Breast epithelium (tissue), 4 donors: ENCODE measurements at places on chromosomes 3 and 15.

DNA sequence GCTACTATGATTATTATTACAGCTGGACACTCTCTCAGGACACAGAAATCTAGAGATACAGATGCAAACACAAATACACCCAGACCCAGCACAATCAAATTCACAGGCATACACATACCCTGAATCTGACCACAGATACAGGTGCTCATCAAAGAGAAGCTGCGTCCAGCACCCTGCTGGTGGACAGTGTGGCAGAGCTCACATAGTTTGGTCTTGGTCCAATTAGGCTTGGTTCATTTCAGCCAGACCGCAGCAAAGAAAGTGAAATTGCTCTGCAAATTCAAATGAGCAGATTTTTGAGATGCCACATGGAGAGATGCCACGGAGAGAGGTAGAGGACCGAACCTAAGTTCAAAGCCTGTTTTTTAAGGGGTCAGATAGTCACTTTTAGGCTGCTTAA lies 55.6 kb downstream of the ANAPC13 start:
- DNase-seq, result no peak

GRCh38 chr3:58025406-58025805 lies 17.2 kb downstream of the FLNB start:
- no peak for DNase-seq

- no peak for DNase-seq
Observed at GRCh38 chr3:94064243-94064860, 1.5 kb downstream of the NSUN3 start.

- no peak for DNase-seq
Observed at GRCh38 chr3:192068464-192069254, 607.7 kb downstream of the PYDC2 start.

DNA sequence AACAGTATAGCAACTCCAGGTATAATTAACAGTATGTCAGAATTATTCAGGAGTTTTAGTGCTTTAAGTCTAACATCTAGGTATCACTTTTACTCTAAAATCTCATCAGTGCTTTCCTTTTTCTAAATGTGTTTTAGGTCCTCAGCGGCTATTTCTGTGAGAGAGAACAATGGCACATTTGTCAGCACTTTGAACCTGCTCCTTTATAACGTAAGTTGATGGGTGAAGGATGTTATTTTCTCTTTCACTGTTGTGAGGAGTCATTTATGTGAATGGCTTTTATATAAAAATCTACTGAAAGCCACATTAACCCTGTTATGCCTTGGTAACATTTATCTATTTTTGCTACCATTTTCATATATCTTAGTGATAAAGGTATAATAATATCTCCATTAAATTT lies 22.8 kb downstream of the ZPLD1 start:
- DNase-seq, result no peak

DNA sequence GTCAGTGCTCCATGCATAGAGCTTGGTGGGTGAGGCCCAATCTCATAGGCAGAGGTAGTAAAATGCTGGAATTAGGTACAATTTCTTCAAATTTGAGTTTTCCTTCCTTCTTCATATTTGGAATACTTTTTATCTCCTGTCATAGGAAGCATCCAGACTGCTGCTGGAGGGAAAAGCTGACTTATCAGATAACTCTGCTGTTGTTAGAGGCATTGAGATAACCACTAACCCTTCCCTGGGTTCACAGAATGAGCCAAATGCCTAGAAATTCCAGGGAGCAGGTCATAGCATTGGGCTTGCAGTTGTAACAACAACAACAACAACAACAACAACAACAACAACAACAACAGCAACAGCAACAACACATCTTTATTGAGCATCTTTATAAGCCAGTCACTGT lies 332.7 kb downstream of the PDCD6IP start:
- no peak for DNase-seq

GRCh38 chr3:113006359-113007056 lies 15.7 kb downstream of the GTPBP8 start:
- DNase-seq, result no peak

DNA sequence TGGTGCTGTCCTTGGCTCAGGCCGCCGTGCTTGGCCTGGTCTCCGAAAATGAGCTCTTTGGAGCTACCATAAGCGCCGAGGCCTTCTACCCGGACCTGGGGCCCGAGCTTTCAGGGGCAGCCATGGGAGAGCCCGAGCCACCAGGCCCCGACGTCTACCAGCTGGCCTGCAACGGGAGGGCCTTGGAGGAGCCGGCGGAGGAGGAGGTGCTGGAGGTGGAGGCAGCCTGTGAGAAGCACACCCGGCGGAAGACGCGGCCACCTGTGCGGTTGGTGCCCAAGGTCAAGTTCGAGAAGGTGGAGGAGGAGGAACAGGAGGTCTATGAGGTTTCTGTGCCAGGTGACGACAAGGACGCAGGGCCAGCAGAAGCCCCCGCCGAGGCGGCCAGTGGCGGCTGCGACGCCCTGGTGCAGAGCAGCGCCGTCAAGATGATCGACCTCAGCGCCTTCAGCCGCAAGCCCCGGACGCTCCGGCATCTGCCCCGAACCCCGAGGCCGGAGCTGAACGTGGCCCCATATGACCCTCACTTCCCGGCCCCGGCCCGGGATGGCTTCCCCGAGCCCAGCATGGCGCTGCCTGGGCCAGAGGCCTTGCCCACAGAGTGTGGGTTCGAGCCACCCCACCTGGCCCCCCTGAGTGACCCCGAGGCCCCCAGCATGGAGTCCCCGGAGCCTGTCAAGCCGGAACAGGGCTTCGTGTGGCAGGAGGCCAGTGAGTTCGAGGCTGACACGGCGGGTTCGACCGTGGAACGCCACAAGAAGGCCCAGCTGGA lies 34.9 kb downstream of the IDH2 start:
- no peak for DNase-seq

- no peak for DNase-seq
Observed at GRCh38 chr3:194945508-194945907, 259.8 kb downstream of the FAM43A start.

DNA sequence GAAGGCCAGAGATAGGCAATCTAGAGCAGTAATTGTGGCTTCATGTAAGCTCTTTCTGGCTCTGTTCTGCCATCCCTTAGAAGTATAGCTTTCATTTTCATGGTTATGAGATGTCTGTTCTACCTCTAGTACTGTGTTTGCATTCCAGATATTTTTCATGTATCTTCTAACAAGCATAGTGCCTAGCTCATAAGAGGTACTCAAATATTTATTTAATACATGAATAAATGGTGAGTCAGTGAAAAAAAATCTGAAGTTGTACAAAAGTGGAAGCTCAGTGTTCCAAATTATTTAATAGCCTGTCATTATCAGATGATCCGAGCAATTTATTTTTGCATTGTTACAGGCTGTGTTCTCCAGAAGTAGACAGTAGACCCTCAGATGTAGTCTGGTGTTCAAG lies 64.3 kb downstream of the OXSM start:
- DNase-seq, result no peak

GRCh38 chr15:95371664-95372063 lies 958.8 kb upstream of the NR2F2 start:
- DNase-seq, result no peak

GRCh38 chr3:191333298-191333880 lies 3.1 kb upstream of the UTS2B start:
- no peak for DNase-seq

GRCh38 chr3:20974396-20974795 lies 776.6 kb downstream of the ZNF385D start:
- DNase-seq, result no peak

DNA sequence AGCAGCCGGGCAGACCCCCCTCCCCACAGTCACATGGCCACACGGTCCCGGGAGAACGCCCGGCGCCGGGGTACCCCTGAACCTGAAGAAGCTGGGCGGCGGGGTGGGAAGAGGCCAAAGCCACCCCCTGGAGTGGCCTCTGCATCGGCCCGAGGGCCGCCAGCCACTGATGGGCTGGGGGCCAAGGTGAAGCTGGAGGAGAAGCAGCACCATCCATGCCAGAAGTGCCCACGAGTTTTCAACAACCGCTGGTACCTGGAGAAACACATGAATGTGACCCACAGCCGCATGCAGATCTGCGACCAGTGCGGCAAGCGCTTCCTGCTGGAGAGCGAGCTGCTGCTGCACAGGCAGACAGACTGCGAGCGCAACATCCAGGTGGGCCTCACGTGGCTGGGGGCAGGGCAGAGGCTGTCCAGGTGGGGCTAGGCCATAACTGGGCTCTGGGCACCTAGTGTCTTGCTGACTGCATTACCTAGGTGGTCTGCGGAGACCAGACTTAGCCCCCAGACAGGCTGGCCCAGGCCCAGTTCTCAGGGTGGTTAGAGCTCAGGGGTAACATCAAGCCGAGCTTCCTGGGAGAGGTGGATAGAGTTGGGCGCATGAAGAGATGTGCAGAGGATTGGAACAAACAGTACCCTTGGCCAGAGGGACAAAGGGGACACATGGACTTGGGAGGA lies 6.1 kb downstream of the ZBTB47 start:
- DNase-seq, result no peak
